ENCODE measurements at places on chromosomes 2 and 18.

DNA sequence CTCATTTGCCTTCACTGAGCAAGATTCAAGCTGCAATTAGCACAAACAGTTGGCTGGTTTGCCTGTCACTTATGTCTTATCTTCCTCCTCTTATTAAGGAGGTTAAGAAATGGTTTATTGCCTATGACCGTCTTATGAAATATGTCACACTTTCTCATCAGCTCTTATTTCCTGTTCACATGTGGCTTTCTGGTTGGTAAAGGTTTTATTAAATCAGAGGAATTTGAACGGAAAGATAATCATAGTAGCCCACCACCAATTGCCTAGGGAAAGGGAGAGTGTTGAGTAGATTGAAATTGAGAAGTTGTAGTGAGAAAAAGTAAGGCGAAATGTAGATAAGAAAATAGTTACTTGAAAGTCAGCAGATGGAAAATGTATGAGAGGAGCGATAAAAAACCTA is 4.2 kb upstream of the IL1R1 start:
- no peak for DNase-seq

- no peak for DNase-seq
Observed at GRCh38 chr2:236841389-236841788, 244.3 kb upstream of the COPS8 start.

DNA sequence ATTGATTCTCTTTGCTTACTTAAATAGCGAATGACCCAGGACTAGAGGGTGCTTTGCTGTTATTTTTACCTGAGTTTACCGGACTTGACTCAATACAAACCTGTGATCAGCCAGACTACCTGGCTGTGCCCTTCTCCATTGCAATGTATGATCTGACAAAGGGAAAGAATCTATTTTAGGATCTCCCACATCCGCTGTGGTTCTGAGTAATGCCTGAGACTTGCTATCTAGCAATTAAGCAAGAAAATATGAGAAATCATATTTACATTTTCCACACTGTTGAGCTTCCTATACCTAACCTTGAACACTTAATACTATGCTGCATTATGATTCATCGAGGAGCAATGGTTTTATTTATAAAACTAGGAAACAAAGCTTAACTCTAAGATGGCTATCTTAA is 215.2 kb downstream of the RAD51AP2 start:
- DNase-seq: no peak

DNA sequence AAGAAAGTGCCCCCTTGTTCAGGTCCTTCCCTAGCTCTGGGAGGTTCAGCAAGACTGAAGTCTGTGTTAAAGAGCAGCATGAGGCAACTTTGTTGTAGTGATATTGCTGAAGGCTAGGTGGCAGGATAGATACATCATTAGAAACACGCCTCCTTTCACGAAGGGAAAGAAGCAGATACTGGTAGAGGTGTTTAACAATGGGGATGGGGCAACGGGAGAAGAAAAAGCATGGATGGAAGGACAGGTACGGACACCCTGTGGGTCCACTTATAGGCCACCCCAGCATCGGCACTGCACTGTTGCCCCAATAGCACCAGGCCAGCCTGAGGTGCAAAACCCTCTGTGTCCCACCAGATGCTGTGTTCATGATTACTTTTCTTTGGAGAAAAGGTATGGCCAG is 3.5 kb upstream of the IGFBP5 start:
- DNase-seq: peak; percentile 16

DNA sequence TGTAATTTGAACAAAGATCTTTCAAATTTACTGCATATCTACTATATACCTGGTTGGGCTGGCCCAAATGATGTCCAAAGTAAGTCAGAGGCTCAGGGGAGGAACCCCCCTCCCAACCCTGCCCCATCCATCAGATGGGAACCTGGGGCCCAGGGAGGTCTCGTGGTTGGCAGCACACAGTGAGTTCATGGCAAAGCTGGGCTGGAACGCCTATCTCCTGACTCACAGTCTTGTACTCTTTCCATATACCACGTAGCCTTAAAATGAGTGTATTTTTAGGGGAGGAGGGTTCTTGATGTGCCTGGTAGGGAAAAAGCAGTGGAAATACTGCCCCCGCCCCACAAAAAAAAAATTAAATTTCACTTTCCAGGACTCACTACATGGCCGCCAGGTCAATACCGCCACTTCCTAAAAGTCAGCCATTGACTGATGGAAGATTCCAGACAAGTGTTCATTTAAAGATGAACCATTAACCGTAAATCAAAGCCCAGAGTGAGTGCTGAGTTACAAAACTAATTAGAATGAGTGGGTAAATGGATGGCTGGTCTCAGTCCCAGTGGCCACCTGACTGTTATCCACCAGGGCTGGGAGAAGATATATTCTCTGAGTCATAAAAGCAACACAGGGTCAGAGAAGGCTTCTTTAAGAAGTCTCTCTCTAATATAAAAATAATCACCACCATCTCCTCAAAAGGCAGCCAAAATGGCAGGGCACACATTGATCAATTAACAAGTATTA is 80.5 kb downstream of the ZBTB7C start:
- DNase-seq: no peak

- no peak for DNase-seq
Observed at GRCh38 chr18:33062834-33063364, 290.1 kb upstream of the KLHL14 start.

DNA sequence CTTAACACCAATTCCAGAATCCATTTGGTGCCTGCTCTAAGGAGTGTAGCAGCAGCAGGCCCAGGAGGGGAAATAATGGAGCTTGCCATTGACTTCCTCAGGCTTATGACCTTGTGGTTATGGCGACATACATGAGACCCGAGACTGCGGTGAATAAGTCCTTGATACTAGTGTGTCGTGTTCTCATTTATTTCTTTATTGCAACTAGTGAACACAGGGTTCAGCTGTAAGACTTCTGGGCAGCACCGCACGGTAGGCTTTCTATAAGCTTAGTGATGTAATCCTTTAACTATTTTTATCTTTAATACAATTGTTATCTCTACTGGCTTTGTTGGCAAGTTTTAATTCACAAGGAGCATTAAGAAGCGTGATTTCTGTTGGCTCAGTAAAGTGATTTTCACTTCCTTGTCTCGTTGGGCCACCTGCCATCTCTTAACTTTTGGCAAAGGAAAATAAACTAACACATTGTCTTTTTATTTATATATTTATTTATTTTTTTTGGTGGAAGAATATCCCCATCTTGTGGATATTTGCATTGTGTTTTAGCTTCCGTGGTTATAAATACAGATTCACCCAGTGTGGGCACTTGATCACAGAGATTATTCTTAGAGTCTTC is 139.8 kb downstream of the LTBP1 start:
- DNase-seq: no peak

DNA sequence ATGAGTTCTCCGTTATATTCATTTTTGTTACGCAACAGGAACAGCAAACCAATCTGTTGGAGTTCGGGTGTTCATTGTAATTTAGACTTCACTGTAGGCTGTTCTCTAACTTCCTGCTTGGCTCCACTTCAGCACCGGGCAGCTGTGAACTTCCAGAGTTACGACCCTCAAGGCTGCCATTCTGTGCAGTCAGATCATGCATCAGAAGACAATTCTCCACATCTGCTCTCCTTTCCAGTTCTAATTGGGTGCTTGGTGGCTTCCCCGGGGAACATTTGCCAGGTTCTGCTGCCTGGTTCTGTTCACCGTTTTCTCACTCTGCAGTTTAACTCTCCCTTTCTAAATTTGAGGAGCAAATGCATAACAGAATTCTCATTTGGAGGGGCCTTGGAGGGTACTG is 237.7 kb downstream of the NYAP2 start:
- no peak for DNase-seq

GRCh38 chr2:74890711-74891110 is 56.8 kb downstream of the HK2 start:
- DNase-seq: no peak

DNA sequence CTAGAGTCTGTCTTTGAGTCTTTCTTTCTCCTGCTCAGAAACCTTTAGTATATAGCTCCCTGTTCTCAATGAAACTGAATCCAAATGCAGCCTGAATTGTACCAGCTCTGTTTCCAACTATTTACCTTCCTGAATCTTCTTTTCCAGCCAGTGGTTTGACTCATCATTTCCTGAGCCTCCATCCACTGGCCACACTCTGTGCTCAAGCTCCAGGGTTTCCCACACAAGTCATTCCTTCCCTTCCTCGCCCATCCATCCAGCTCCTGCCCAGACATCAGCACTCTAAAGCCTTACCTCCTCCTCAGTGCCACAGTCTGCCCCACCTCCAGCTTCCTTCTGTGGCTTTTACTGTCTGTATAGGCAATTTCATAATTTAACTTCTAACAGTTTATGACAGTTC is 233.6 kb upstream of the RASGRP3 start:
- no peak for DNase-seq

DNA sequence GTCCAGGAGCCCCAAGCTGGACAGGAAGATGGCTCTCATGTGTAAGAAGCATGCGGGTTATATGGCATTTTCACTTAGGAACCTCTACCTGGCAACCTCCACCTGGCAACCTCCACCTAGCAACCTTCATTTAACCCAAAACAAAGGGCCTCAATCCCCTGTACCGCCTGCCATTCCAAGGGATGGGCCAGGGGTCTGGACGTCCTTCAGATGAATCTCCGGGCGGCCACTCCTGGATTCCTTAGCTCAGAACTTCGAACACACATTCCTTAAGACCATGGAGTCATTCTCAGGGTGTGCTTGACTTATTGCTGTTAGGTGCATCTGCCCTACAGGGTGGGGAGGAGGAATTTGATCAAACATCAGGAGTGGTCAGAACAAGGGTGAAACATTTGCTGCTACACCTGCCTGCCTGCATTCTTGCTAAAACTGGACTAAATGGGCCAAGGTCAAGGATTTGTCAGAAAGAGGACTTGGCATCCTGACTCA is 277.6 kb downstream of the PHLPP1 start:
- DNase-seq: no peak

DNA sequence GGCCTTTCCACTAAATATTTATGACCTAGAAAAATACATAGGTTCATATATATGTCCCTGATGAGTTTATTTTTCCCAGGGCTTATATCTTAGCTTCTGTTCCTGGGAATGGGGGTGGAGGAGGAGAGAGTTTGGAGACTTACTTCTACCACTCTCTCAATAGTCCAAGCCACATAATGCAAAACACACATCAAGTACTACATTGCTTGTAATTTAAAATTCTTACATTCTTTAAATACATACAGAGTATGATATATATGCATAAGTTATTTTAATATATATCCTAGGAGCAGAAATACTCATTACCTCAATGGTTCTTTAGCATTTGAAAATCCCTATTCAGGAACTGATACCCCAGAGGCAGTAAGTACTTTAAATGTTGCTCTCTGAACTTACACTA is 73.2 kb upstream of the MYL1 start:
- DNase-seq: no peak

GRCh38 chr2:207083361-207084110 is 82.2 kb downstream of the KLF7 start:
- DNase-seq: no peak

- no peak for DNase-seq
Observed at GRCh38 chr2:28325567-28326468, 66.8 kb upstream of the FOSL2 start.

- no peak for DNase-seq
Observed at GRCh38 chr2:117126656-117127055, 687.8 kb upstream of the DDX18 start.

- no peak for DNase-seq
Observed at GRCh38 chr18:41587976-41588375, 367.1 kb upstream of the PIK3C3 start.

DNA sequence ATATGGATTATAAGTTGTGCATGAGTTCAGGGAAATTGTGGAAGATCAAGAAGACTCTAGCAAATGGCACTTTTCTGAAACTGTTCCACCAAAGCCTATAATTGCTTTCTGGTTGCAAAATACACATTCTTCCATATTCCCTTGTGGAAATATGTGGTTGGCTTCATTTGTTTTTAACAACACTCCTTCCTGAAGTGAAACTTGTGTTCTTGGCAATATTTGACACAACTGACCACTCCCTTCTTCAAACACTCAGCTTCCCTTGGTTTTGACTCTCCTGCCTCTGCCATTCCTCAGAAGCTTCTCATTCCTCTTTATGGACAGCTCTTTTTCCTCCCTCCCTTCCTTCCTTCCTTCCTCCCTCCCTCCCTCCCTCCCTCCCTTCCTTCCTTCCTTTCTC is 192.3 kb downstream of the PMAIP1 start:
- DNase-seq: no peak

DNA sequence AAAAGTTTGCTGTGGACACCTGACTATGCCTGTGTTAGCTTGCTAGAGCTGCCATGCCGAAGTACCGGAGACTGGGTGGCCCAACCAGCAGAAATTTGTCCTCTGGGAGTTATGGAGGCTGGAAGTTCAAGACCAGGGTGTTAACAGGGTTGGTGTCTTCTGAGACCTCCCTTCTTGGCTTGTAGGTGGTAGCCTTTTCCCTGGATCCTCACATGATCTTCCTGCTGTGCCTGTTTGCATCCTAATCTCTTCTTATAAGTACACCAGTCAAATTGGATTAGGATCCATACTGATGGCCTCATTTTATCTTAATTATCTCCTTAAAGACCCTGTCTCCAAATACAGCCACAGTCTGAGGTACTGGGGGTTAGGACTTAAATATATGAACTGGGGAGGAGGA is 845 bp downstream of the TMEM177 start:
- DNase-seq: no peak

- no peak for DNase-seq
Observed at GRCh38 chr2:75523313-75524275, 37.1 kb downstream of the EVA1A start.

DNA sequence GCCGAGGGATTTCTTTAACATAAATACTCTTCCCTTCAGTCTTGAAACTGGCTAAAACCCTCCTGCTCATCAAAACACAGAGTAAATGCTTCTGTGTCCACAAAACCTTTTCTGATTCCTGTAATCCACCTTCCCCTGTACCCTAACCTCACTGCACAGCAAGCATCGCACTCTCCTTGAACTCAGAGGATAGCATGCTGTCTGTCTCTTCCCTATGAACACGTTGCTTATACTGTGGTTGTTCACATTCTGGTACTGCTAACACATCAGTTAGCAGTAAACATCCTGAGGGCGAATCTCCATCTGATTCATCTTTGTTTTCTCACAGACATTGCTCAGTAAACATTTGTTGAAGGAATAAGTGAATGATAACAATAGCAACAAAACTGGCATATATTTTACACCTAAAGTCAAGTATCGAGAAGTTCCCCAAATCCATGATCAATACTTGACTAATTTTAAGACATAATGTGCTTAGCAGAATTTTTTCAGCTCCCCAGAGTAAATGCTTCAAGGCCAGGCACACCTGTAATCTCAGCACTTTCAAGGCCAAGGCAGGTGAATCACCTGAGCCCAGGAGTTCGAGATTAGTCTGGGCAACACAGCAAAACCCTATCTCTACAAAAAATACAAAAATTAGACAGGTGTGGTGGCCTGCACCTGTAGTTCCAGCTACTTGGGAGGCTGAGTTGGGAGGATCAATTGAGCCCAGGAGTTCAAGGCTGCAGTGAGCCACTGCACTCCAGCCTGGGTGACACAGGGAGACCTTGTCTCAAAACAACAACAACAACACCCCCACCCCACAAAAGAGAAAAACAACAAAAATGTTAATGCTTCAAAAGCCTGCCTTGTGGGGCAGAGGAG is 45.6 kb upstream of the LPIN2 start:
- peak; percentile 59 for DNase-seq

DNA sequence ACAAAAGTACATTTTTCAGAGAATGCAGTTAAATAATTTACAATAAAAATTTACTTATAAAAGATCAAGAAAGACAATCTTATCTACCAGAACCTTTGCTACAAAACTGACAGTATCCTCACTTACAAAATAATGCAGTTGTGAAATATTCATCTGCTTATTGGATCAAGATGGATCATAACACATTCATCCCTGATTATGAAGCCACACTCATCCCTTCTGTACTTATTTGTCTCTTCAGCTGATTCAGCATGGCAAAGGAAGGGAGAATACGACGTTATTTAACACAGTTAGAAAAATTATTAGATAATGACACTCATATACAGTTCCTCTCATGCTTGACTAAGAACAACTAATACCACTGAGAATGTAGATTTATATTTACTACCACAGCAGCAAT is 46.4 kb downstream of the TCF4 start:
- no peak for DNase-seq
